Activated CD8-positive, alpha-beta T cell treated with anti-CD3 and anti-CD28 coated beads for 36 hours (primary cell): ENCODE measurements at places on chromosomes 6 and 20.

DNA sequence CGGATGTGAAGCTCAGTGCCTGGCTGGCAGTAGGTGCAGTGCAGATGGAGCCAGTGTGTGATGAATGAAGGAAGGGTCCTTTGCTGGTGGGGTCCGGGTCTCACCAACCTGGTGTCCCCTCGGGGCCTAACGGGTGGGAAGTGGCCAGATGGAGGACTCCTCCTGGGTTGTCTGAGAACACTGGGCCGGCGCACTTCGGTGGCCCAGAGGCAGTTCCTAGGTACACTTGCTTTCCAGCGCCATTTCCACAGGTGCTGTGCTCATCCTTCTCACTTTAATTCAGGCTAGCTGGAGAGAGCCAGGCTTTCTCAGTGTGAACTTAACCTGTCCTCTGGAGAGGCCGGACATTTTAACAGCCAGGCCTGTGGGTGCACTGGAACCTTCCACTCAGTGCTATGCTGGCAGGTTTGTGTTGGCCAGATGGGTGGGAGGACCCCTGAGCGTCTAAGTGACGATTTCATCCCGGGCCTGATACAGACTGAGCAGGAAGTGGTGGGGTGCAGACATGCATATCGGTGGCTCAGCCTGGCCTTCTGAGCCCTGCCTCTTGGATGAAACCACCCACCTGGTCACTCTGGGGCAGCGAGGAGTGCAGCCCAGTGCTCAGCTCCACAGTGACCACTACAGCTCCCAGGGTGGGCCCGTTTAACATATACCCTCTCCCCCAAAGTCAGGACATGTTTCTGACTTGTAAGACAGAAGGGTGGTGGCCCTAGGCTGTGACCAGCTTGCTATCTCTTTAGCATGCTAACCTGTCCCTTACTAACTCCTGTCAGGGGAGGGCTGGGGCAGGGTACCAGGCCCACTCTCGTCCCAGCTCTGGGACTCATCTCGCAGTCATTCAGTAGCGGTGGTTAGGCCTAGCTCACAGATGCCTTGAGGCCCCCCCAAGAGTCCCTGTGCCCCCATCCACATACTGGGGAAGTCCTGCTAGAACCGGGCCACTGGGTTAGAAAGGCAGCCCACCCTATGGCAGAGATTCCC is 8.2 kb upstream of the PYGB start:
- DNase-seq, result peak; percentile 42

DNA sequence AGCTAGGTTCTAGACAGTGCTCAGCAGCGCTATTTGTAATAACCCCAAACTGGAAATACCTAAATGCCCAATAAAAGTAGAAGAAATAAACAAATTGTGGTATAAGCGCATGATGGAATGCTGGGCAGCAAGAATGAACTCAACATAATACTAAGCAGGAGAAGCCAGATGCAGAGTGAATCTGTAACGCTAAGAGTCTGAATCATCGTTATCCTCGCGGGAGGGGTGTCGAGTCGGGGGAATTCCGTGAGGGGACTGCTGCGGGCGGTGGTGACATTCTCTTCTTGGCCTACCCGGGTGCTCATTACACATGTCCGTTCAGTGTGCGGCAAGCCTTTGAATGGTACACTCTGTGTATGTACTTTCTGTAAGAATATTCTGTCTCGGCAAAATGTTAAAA is 83.7 kb downstream of the SULF2 start:
- DNase-seq, result no peak

DNA sequence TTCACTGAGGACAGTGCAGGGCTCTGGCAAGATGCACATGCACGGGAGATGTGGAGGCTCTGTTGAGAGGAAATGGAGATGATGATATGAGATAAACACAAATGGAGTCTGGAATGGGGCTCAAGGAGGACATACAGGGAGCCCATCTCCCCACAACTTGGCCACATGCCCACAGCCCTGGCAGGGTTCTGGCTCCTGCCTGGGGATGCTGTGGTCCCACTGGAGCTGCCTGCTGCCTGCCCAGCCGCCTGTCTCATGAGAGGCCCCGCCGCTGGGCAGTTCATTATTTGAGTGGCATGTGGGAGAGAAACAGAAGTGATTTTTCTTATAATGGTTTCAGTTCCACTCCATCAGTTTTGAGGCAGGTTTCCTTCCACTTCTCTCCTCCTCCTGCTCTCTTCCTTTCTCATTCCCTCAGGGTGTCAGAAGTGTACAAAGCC is 133.6 kb upstream of the TRAF3IP2 start:
- DNase-seq, result no peak

DNA sequence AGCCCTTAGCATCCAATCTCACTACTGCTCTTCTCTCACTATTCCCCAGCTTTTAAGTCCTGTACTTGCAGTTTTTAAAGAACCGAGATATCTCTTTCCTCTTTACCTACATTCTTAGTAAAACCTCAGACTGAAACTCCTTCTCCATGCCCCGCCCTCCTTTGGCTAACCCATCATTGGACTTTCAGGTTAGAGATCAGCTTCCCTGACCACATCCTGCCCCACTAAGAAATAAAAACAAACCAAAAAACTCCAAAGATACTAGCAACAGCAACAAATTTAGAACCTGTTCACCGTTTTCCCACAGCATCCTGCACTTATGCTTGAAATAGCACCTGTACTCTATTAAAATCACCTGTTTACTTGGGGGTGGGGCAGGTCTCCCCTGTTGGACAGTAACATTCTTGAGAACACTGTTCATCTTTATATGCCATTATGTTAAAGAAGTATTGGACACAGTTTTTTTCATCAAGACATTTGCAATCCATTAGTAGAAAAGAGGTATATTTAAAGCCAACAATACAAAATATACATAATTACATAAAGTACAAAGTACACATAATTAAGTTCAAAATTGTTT is 16.3 kb upstream of the SMAP1 start:
- peak; percentile 88 for DNase-seq

DNA sequence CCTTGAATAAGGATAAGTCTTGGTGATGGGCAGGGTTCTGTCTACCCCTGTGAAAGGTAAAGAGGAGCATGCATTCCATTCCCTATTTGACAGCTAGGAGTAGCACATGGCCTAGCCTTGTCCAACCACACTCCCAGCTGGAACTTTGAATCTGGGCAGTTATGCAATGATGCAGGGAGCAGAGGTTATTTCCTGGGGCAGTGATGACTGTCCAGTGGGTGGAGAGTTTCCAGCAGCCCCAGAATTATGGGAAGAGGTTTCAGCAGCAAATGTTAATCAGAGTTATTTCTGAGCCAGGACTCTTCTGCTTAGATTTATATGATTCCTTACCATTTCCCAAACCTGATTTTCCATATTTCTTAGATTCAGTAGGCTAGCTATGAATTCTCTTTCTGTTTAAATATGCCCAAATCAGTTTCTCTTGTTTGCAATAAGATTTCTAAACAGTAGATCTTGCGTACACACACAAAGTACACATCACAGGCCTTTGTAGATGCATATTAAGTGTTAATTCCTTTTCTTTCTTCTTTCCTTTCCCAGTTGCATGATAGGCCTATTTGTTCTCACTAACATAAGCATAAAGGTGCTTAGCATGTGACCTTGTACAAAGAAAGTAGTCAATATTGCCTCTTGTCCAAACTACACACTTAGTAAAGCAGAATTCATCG is 17.3 kb upstream of the TXLNB start:
- DNase-seq, result no peak

DNA sequence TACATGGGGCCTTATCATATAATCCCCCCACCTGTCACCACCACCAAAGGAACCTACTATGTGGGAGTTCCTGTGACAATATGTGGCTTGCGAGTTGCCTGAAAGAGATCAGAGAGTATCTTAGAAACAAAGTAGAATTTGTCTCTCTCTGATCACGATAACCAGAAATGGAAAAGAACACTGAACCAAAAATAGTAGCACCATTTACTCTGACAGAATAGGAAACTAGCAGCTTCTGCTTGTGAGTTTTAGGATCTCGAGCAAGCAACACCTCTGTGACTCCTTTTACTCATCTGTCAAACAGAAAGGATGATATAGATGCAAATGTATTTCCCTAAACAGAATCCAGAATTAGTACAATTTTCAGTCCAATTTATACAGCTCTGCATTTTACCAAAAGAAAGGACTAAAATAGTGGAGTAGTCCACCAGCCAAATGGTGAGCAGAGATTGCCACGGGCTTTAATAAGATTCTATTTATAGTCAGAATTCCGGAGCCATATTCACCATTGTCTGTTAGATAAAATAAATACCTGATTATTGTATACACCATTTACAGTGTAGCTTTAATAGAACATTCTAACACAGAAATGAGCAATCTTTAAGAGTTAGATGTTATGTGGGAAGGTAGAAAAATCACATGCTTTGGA is 19.9 kb upstream of the STMND1 start:
- DNase-seq, result no peak

- DNase-seq, result peak; percentile 90
These were observed 36.7 kb upstream of the AAR2 start for GRCh38 chr20:36199345-36200257.

DNA sequence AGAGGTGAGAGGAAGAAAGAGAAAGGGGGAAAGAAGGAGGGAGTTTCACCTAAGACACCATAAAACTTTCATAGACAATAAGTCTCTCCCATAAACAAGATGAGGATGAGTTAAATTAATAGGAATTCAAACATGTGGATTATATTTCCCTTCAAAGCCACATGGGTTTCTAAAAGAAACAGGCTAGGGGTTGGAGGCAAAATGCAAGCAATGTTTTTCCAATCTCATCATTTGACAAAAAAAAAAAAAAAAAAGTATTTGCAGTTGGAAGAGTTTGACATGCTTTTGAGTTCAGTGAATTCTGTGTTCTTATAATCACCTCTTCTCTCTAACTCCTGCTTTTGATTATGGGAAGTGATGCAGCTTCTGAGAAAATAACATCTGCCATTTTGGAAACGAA is 286.5 kb upstream of the PRND start:
- DNase-seq, result no peak

GRCh38 chr6:144158133-144158532 is 7.8 kb downstream of the STX11 start:
- no peak for DNase-seq

GRCh38 chr6:3961581-3962215 is 112.5 kb downstream of the FAM50B start:
- no peak for DNase-seq
